ENCODE measurements at places on chromosomes 6 and 20. TPM values are rescaled to one million over a fixed set of nuclear protein-coding genes. Genes with fewer than 3 reads are reported as not detected.

GRCh38 chr20:23820493-23820892 is 6.0 kb downstream of the CST2 start:
- peak; percentile 64 for DNase-seq

DNA sequence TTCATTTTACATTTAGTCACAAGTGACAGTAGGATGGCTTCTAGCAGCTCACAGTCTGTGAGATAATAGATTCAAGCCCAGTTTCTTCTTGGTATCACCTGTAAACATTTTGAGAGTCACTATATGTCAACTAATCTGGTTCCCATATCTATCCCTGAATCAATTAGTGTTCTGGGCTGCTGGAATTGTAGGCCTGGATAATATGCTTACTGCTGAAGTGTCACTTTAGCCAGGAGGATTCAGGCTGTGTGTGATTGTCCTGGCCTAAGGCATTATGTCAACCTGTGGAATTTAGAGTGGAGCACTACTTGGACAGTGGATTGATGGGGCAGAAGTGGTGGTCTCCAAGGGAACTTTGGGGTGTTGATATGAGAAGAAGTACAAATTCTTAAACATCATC is 1071.8 kb upstream of the CITED2 start:
- no peak for DNase-seq

GRCh38 chr20:43040427-43040826 is 149.3 kb downstream of the PTPRT start:
- DNase-seq, result no peak

GRCh38 chr6:52341561-52342260 is 20.2 kb upstream of the PAQR8 start:
- no peak for DNase-seq

The SMOC2 gene
- total RNA-seq, result 0.32 TPM

The CLPSL2 gene
- not detected for total RNA-seq

The GJA10 gene
- not detected for total RNA-seq

The CAPN11 gene
- total RNA-seq, result not detected

The RBM24 gene
- total RNA-seq, result 32.4 TPM

- DNase-seq, result no peak
Measured at GRCh38 chr6:37078814-37079213, 73.4 kb downstream of the FGD2 start.

- peak; percentile 70 for DNase-seq
Measured at GRCh38 chr6:73873081-73873480, 177.1 kb downstream of the CD109 start.

DNA sequence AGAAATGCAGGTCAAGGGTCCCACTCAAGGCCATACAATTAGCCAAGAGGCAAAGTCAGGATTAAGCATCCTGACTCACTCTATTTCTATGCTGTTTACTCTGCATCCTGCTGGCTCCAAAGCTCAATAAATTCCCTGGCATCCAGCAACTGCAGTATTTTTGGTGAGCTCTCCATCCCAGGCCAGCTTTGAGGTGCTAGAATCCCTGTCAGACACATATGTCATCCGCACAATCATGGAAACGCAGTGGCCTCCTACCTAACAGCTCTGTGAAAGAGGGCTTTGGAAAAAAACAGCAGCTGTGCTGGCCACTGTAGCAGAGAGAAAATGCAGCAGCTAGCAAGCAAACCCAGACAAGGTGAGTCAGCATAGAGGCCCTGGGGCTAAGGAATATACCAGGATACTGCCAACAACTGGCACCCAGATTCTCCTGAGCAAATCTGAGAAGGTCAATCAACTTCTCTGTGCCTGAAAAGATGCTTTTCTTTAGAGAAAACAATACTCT is 58.4 kb downstream of the ANKEF1 start:
- DNase-seq, result peak; percentile 59

- peak; percentile 43 for DNase-seq
Measured at GRCh38 chr6:83258517-83258916, 65.4 kb downstream of the RWDD2A start.

DNA sequence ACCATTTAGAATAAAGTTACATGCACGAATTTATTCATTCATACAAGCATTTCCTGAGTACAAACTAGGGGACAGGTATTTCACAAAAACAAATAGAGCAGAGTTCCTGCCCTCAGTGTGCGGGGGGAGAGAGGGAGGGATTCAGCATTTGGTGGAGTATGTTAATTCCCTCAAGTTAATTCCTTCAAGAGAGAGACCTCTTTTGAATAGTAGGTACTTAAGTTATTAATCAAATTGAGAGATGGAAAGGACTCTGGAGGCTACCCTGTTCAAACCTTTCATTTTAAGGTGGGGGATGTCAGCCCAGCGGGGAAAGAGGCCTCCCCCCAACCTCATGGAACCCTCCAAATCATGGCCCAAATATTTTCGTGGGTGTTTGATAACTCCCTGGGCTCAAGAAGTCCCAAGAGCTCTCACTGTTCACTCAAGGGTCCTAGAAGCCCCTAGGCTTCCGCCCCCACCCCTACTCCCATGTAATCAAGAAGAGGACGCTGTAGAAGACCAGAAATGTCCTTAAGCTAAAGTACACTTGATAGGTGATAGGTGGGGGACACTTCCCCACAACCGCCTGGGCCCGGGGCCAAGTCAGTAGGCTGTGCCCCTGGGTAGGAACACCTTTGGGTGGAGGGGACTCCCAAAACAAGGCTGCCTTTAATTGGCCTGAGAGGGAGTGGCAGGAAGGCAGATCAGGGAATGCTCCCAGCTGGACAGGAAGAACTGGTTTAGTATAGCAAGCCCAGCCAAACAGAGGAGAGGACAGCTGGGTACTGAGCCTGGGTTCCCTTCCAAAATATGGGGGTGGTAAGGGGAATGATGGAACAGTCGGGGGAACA is 2.9 kb downstream of the SDC4 start:
- no peak for DNase-seq

DNA sequence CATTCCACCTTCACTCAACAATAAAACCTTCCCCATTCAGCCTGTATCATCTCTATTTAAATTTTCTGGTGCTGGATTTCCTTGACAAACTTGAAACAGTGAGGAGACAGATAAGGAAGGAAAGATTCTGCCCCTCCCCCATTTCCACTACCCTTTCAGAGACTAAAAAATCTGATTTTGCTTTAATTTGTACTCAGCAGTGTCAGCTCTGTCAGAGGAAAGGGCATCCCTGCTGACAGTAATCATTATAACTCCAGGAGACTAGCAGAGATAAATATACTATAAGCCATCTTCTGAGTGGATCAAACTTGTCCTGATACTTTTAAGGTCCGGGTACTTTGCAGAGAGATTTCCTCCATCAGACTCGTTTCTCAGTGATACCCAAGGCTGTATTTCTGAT is 155.6 kb downstream of the SAMD5 start:
- no peak for DNase-seq

- no peak for DNase-seq
Measured at GRCh38 chr20:44772636-44773035, 27.0 kb downstream of the KCNK15 start.

DNA sequence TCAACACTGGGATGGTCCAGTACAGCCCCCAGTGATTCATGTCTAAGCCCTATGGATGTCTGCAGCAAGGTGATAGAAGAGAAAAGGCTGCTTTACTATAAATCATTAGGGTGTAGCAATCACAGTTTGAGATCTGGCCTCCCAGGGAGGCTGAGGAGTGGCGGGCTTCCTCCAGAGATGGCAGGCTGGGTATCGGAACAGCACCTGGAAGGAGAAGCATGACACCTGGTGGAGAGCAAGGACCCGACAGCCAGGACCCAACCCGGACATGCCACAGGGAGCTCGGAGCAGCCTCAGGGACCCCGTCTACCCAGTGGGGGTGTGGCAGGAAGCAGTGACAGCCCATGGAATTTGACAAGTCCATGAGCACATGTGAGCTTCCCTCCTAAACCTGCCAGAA is 114.8 kb upstream of the CD93 start:
- DNase-seq, result no peak

DNA sequence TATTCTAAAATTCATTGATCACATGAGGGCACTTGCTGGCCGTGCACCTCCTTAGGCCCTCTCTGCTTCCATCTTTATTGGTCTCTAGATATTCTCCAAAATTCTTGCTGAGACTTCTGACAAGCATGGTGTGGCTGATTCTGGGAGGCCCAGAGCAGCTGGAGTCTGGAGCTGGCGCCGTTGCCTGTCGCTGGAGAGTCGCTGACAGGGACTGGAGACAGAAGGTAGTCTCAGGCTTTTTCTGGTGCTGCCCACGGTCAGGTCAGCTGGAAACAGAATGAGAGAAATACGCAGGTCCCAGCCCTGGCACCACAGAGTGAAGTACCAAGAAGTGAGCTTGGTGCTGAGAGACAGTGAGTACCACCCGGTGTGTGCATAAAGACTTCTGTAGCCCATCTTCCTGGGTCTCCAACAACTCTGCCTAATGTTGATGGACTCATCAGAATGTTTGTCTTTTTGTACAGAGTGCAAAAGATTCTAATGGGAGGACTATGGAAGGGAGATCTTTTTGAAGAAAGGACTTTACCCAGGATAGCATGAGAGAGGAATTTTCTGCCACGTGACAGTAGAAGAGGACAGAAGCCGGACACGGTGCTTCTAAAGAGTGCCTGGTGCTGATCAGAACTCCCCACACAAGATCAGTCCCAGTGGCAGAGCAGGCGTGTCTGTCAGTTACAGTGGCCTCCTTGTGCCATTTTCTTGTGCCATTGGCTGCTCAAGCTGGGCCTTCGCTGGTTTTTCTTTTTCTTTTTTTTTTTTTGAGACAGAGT is 1.8 kb upstream of the ALDH8A1 start:
- no peak for DNase-seq

DNA sequence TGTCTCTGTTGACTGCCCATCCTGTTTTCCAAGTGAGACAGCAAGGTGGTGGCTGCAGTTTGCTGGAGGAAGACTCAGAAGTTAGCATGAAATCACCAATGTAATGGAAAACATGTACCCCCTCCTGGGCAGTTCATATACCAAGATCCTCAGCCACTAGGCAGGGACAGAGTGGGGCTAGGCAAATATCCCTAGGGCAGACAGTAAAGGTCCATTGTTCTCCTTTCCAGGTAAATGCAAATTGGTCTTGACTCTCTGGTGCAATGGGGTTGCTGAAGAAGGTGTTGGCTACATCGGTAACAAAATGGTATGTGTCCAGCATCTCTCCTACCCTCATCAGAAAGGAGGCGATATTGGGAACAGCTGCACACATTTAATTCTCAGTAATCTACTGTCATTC is 233.6 kb upstream of the SOX4 start:
- no peak for DNase-seq

The FAM184A gene
- under 0.01 TPM for total RNA-seq

DNA sequence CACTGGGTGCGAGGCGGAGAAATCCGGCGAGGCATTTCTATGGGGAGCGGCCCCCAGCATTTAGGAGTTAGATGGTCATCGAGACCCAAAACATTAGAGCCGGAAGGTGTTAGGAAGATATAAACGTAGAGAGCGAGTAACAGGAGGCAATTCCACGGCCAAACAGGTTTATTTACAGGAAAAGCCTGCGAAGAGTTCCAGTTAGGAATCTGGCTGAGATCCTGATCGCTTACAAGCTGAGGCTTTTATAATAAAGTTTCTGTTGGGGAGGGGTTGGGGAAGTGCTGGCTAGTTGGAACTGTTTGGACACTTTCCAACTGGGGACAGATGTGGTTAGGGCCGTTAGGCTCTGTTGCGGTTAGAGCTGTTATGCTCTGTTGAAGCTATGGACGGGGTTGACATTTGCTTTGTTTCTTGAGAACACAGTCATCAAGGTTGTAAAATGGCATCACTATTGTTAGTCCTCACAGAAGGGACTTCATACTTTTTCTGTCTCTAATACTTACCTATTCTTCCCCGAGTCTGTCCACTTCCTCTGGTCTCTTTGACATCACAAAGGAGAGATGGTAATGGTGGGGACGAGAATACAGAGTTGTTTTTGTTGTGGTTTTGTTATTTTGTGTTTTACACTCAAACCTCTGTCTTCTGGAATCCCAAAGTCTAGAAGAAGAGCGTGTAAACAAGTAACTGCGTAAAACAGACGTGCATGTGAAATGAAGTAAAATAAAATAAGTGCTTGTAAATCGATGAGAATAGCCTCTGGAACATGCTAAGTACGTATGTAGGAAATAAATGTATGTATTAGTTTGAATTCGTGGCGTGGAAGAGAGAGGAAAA is 554 bp upstream of the ZSCAN31 start:
- peak; percentile 52 for DNase-seq

DNA sequence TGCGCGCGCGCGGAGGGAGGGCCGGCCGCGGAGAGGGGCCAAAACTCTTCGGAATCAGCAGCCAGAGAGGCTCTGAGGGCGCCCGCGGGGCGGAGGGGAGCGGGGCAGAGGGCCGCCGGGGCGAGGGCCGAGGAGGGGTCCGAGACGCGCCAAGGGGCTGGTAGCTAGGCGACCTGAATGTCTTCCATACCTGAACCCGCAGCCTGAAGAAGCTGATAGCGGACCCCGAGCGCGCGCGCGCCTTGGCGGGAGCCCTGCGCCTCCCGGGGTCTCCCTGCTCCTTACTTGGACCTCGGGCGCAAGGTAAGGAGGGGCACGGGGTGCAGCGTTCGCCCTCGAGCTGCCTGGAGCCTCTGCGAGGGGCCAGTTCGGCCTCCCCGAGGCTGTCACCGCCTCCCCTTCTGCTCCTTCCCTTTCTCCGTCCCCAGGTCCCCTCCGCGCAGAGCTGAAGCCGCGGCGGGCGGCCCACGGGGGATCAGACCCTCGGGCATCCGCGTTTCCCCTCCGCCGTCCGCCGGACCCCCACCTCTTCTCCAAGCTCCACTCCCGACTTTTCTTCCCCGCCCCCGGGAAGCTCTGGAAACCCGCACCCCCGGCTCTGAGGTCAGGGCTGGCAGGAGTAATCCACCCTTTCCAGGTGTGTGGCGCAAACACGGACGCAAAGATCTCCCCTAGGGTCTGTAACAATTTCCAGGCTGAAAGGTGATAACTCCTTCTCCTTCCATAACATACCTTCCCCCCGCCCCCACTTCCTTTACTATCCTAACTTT is 13.1 kb upstream of the DEK start:
- DNase-seq, result no peak

The C20orf204 gene
- 0.97 TPM for total RNA-seq

The TRIM15 gene
- total RNA-seq, result not detected

DNA sequence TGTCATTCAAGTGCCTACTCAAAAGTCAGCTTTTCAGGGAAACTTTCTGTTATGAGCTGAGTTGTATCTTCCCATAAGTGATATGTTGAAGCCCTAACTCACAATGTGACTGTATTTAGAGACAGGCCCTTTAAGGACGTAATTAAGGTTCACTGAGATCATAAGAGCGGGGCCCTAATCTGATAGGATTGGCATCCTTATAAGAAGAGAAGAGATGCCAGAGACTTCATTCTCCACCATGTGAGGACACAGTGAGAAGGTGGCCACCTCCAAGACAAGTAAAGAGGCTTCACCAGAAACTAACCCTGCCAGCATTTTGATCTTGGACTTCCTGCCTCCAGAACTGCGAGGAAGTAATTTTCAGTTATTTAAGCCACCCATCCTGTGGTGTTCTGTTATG is 12.7 kb upstream of the SMLR1 start:
- DNase-seq, result no peak
